ENCODE measurements at places on chromosomes 2 and 18.

- DNase-seq: no peak
These were observed 84.4 kb upstream of the RAB6C start for GRCh38 chr2:129895061-129895460.

DNA sequence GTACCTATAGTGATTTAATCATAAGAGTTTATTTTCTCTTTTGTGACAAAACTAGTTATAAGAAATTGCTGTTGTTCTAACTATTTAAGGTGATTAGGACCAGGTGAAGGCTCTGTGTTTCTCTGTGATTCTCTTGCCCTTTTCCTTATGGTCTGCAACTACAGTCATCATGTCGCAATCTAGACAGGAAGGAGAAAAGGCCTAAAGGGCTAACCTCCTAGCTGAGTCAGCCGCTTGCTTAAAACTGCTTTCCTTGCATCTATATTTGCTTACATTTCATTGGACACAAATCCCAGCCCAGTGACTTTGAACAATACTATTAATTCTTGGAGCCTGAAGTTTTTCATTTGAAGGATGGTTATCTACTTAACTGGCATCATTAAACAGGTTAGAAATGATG is 93.1 kb downstream of the PIK3C3 start:
- peak; percentile 34 for DNase-seq

DNA sequence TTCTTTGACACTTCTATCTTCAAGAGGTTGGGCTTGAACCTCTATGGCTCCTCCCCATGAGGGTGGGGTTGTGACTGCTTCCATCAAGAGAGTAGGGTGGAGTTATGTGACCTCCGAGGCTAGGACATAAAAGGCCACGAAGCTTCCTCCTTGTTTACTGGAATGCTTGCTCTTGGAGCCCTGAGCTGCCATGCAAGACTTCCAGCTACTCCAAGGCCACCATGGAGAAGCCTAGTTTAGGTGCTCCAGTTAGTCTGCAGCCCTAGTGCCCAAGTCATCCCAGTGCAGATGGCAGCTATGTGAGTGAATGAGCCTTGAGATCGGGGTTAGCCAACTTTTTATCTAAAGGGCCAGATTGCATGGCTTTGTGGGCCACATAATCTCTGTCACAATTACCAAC is 2.4 kb upstream of the MERTK start:
- DNase-seq: no peak

DNA sequence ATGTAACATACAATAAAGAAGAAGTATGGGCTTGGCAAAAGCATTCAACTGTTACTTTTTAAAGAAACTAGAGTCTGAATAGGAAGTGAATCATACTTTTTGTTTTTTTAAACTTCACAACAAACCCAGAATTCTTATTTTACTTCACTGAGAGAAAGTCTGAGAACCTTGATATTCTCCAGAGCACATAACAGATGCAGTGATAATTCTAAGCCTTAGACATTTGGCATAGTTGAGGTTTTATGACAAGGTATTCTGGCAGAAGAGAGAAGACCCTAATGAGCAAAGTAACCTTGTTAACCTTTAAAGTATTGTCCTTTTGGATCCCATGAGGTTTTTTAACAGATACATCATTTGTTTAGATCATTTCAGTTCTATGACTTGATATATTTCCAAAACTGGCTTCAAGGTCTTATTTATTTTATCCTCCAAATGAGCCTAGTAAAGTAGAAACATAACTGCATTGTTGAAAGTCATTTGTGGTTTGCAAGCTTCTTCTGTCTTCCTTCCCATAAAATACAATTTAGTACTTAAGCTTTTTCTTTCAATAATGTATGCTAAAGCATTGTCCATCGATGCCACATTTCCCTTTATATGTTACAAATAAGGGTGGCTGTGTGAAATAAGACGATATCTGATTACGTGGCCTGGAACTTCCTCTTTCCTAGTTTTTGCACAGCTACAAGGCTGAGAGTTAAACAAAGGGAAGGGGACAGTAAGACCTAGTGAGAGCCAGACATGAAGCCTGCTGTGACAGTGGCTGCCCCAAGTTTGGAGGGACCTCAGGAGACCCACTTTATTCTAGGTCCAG is 86.1 kb upstream of the ITPRID2 start:
- DNase-seq: peak; percentile 81

- DNase-seq: no peak
These were observed 42.5 kb downstream of the TANC1 start for GRCh38 chr2:159010963-159011362.

DNA sequence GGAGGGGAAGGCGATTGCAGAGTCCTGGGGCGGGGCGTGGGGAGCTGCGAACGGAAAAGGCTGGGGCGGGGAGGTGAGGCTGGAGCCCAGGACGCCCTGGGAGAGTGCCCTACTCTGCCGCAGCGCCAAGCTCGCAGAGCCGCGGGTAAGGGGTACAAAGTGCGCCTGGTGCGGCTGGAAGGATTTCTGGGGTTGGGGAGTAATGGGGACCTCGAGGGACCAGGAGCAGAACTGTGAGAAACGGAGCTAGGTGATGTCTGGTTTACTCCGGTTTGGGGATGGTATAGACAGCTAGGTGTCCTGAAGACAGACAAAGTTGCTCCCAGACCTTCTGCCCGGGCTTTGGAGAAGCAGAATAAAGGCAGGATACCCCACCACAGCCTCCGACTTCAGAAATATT is 718 bp upstream of the NXPH2 start:
- DNase-seq: no peak

DNA sequence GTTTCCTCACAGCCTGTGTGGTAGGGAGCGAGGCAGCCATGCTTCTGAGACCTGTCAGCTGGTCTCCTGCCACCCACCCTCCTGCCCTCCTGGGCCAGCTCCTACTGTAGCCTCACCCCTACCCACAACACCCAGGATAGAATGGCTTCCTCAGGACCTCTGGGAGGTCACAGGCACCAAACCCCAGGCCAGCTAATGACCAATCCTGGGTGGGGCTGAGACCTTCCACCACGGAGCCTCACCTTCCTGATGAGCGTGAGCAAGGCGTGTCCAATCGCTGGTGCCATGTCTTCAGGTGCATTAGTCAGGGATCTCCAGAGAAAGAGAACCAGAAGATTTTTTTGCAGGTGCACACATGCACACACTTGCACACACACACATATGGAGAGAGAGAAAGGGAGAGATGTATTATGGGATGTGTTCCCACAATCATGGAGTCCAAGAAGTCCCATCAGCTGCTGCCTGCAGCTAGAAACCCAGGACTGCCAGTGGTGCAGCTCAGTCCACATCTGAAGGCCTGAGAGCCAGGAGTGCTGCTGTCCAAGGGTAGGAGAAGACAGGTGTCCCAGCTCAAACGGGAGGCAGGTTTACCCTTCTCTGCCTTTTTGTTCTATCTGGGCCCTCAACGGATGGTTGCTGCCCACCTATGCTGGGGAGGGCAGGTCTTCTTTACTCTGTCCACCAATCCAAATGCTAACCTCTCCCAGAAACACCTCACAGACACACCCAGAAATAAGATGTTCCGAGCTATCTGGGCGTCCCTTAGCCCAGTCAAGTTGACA is 70.4 kb upstream of the HDAC4 start:
- no peak for DNase-seq

GRCh38 chr2:69238449-69239031 is 148.5 kb downstream of the GFPT1 start:
- peak; percentile 80 for DNase-seq

DNA sequence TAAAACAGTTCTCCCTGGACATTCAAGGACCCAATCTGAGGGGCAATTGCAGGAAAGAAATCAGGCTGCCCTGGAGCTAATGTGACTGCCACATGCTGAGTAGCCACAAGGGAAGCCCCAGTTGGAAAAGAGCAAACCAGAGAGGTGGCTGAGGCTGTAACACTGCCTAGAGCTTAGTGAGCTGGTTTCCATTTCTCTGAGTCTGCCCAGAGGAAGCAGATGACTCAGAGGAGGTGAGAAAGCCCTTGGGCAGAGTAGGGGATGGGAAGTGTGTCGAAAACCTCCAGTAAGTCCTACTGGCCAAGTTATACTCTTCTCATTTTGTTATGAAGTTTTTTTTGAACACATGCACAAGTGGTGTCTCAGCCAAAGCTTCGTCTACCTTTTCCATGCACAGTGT is 753.0 kb downstream of the CNTNAP5 start:
- DNase-seq: no peak

DNA sequence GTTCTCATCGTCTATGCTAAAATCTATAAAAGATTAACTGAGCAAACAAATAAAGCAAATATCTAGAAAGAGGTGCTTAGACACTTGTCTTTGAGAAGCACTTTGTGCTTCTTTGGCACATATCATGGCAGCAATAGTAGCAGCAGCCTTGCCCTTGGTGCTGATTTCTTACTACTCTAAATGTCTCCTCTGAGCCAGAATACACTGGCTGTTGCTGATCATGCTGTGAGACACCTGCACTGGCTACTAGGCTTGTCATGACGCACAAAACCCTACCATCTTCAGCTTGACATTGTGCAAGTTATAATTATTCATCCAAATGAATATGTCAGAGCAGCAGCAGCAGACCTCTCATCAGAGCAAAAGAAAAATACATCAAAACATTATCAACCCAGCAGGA is 46.7 kb downstream of the FANCL start:
- DNase-seq: no peak

DNA sequence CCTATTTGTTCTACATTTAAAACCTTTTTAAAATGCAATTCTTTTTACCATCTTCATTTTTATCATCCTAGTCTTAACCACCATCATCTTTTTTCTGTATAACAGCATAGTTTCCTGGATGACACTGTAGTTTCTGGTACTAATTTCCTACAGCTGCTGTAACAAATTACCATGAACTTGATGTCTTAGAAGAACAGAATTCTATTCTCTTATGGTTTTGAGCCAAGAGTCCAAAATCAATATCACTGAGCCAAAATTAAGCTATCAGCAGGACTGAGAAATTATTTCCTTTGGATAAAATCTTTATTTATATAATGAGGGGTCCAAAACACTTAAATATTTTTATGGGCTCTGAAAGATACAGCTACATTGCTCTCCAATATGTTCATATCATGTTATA is 539.3 kb downstream of the METTL4 start:
- no peak for DNase-seq

DNA sequence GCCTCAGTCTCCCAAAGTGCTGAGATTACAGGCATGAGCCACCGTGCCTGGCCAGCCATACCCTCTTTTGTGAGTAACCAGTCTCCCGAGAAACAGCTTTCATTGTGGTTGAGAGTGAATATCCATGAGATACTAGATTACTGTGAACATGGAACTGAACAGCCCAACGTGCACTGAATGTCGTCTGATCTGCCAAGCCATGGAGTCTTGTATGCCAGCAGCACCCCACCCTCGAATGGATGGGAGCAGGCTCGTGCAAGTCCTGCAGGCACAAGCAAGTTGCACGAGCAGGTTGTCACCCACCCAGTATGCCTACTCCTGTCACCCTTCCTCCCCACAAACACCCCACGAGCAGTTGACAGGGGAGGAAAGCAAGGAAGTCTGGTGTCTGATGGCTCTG is 36.5 kb upstream of the TFCP2L1 start:
- no peak for DNase-seq

DNA sequence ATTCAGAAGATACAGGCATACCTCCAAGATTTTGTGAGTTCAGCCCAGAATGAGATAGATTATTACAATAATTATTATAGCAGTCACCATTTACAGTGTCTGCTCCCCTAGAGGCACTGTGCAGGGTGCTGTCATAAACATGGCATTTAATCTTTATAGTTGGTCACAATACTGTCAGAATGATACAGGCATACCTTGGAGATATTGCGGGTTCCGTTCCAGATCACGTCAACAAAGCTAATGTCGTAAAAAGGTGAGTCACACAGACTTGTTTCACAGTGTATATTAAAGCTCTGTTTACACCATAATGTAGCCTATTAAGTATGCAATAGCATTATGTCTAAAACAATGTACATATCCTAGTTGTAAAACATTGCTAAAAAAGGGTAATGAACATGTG is 45.6 kb downstream of the ZRANB3 start:
- no peak for DNase-seq

DNA sequence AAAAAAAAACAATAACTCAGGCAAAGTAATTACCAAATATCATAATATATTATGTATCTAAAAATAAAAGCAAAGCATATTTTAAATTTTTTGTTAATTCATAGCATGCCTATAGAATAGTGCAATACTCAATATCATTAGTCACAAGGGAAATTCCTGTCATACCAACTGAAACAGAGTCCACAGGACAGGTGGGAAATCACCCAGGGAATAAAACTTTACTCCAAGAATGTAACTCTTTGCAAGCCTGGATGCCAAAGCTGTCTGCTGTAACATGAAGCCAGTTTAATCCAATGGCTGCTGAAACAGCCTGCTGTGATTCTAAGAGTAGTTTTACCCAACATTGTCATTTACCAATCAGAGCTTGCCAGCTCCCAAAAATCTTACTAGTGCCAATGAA is 40.0 kb upstream of the SULT1C3 start:
- no peak for DNase-seq

- DNase-seq: no peak
These were observed 468.4 kb downstream of the MBD2 start for GRCh38 chr18:53755914-53756609.
